ENCODE measurements at places on chromosomes 16 and 17. TPM values are rescaled to one million over a fixed set of nuclear protein-coding genes. Genes with fewer than 3 reads are reported as not detected.

SPECC1 gene
- total RNA-seq: 71.0 TPM

HOXB13 gene
- total RNA-seq: not detected

DNA sequence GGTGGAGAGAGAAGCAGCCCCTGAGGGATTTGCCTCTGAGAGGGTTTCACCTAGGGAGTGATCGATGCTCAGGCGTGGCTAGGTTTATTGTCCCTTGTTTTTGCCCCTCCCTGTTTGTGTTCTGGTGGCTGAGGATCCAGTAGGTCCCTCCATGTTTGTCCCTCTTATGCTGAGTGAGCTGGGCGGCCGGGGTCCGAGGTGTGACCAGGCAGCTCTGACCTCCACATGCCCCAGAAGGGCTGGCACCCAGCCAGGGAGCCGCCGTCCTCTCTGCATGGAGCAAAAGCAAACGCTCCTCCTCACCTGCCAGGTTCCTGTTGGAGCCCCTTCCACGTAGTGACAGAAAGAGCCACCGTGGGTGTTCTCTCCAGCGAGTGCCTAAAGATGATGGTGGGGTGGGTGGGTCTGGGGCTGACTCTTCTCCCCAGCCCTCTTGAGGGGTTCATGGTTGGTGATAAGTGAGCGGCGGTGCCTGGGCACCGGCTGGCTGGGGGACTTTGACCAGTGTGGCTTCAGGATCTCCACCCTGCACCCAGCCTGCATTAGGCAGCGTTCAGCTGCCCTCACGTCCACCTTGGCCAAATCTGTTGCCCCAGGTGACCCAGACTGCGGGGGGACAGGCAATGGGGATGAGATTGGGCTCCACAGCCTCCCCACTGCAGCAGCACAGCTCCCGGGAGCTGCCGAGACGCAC, 14.1 kb upstream of the NUDT16L1 start:
- H3K27me3 ChIP-seq: no peaks in the 10 kb centered on the region
- H3K4me1 ChIP-seq: no peaks in the 10 kb centered on the region
- no peak overlapping the region for H3K4me3 ChIP-seq
- DNase-seq: no peak
- H3K36me3 ChIP-seq: no peaks in the 10 kb centered on the region

- no peak for DNase-seq
- H3K4me1 ChIP-seq: peaks cover 19% of the 10 kb centered on the region
- H3K27ac ChIP-seq: no peak overlapping the region
- no peaks in the 10 kb centered on the region for H3K36me3 ChIP-seq
- H3K4me3 ChIP-seq: no peak overlapping the region
- H3K27me3 ChIP-seq: no peaks in the 10 kb centered on the region
Measured at GRCh38 chr16:77917971-77918370, 104.4 kb upstream of the CLEC3A start.

- peak overlapping the region; percentile 93 for H3K27ac ChIP-seq
- DNase-seq: no peak
- H3K27me3 ChIP-seq: no peaks in the 10 kb centered on the region
- H3K36me3 ChIP-seq: no peaks in the 10 kb centered on the region
- no peak overlapping the region for H3K4me3 ChIP-seq
Measured at GRCh38 chr16:57670196-57670595, 2.1 kb downstream of the ADGRG3 start.

- H3K27ac ChIP-seq: no peak overlapping the region
- peaks cover 5% of the 10 kb centered on the region for H3K36me3 ChIP-seq
- H3K4me1 ChIP-seq: no peaks in the 10 kb centered on the region
- peaks cover 9% of the 10 kb centered on the region for H3K27me3 ChIP-seq
Measured at GRCh38 chr17:4460661-4461060, 26.9 kb downstream of the SPNS3 start.

GPR139 gene
- not detected for total RNA-seq

- peak; percentile 79 for DNase-seq
- no peaks in the 10 kb centered on the region for H3K36me3 ChIP-seq
- no peak overlapping the region for H3K27ac ChIP-seq
- H3K27me3 ChIP-seq: peaks cover 6% of the 10 kb centered on the region
- H3K4me3 ChIP-seq: no peak overlapping the region
- H3K4me1 ChIP-seq: peaks cover 24% of the 10 kb centered on the region
Measured at GRCh38 chr17:38663125-38663751, 11.5 kb downstream of the EPOP start.

SLC52A1 gene
- not detected for total RNA-seq

RHBDL3 gene
- total RNA-seq: 18.7 TPM

- peaks cover 62% of the 10 kb centered on the region for H3K27me3 ChIP-seq
- no peak overlapping the region for H3K27ac ChIP-seq
- H3K36me3 ChIP-seq: no peaks in the 10 kb centered on the region
Measured at GRCh38 chr17:33328129-33328528, 35.0 kb upstream of the ASIC2 start.

GRCh38 chr17:12691173-12691572, 25.5 kb downstream of the MYOCD start:
- H3K27ac ChIP-seq: no peak overlapping the region
- DNase-seq: no peak
- peaks cover 5% of the 10 kb centered on the region for H3K4me1 ChIP-seq
- no peaks in the 10 kb centered on the region for H3K36me3 ChIP-seq

- no peak overlapping the region for H3K4me3 ChIP-seq
- no peak for DNase-seq
- peaks cover 19% of the 10 kb centered on the region for H3K36me3 ChIP-seq
- no peak overlapping the region for H3K27ac ChIP-seq
- no peaks in the 10 kb centered on the region for H3K4me1 ChIP-seq
Measured at GRCh38 chr17:7695586-7695985, 7.3 kb downstream of the WRAP53 start.

DNA sequence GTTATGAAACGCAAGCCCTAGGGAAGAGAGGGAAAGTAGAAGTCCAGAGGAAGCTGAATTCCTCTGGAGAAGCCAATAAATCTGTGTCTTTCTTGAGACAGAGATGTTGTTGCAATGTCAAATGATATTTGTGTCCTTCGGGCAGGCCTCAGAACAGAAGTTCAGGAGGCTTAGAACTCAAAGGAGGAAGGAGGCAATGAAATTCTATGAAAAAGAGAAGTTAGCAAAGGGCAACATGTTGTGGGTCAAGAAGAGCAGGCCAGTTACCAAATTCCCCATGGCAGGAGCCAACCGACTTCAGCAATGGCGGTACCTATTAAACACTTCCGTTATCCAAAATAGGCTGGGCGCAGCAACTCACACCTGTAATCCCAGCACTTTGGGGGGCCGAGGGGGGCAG, 109.0 kb upstream of the DHX40 start:
- H3K4me3 ChIP-seq: no peak overlapping the region
- no peaks in the 10 kb centered on the region for H3K4me1 ChIP-seq
- H3K27ac ChIP-seq: no peak overlapping the region
- no peak for DNase-seq
- no peaks in the 10 kb centered on the region for H3K36me3 ChIP-seq

HIGD1B gene
- not detected for total RNA-seq

MARCHF10 gene
- total RNA-seq: 0.25 TPM

- peaks cover 3% of the 10 kb centered on the region for H3K27me3 ChIP-seq
- H3K4me3 ChIP-seq: no peak overlapping the region
- H3K27ac ChIP-seq: no peak overlapping the region
- DNase-seq: no peak
- H3K4me1 ChIP-seq: no peaks in the 10 kb centered on the region
Measured at GRCh38 chr16:27127308-27127707, 60.6 kb downstream of the C16orf82 start.

CPNE7 gene
- total RNA-seq: 2.7 TPM

Measured in neural crest cell (in vitro differentiated cells).